ENCODE measurements at places on chromosomes 2 and 18.

DNA sequence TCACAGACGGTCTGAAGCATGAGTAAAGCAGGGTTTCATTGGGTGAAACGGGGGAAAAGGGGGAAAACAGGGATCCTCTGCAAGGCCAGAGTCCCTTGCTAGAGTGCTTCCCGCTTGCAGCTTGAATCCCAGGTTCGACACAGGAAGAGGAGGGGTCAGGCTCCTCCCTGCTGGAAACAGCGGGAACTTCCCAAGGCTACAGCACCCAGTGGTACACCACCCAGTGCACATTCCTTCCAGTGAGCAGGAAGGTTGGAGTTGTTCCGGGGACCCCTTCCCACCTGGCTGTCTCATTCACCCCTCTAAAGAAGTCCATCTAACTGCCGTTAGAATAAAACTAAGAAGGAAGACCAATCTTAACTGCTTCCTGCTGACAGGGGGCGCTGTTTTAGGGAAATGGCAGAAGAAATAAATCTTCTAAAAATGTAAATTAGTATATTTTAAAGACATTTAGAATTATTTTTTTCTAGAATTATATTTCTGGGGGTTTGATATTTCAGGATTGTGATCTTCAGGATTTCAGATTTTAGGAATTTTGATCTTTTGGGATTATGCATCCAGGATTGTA is 230.9 kb downstream of the RBM43 start:
- no peaks in the 10 kb centered on the region for H3K36me3 ChIP-seq
- no peak overlapping the region for H3K27ac ChIP-seq
- no peaks in the 10 kb centered on the region for H3K27me3 ChIP-seq

DNA sequence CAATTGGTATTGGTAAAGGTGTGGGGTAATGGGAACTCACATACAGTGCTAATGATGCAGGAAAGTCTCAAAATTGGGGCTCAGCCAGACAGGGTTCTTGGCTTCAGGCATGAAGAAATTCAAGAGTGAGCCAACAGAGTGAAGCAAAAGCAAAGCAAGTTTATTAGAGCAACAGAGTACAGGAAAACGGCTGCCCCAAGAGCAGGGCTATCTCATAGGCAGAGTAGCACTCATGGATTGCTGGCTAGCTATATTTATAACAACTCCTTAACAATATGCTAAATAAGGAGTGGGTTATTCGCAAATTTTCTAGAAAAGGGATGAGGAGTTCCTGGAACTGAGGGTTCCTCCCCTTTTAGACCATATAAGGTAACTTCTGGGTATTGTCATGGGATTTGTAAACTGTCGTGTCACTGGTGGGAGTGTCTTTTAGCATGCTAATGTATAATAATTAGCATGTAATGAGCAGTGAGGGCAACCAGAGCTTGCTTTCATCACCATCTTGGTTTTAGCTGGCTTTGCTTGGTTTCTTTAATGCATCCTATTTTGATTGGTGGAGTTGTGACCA is 233.8 kb upstream of the NOL4 start:
- H3K27ac ChIP-seq: no peak overlapping the region
- no peaks in the 10 kb centered on the region for H3K27me3 ChIP-seq
- no peaks in the 10 kb centered on the region for H3K4me1 ChIP-seq

DNA sequence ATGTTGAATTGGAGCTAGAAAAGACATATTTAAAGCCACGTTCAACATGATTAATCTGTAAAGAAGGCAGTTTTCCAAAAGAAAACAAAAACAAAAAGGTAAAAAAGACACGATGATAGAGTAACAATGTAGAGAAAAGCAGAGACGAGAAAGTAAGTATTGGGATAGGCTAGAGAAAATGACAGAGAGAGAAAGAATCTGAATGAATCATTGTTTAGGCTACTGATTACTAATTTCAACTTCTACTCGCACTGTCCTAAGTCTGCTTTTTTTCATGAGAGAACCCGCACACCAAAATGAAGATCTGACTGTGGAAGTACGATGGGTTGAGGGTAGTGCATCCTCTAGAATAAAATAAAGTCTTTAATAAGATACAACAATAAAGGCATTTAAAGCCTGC is 1599.2 kb upstream of the TMEFF2 start:
- no peak overlapping the region for H3K4me3 ChIP-seq
- no peak overlapping the region for H3K27ac ChIP-seq
- no peak for DNase-seq
- no peaks in the 10 kb centered on the region for H3K27me3 ChIP-seq

GRCh38 chr2:149331023-149331400 is 625 bp downstream of the LYPD6 start:
- H3K36me3 ChIP-seq: no peaks in the 10 kb centered on the region
- peaks cover 37% of the 10 kb centered on the region for H3K27me3 ChIP-seq
- no peak overlapping the region for H3K4me3 ChIP-seq
- DNase-seq: no peak

DNA sequence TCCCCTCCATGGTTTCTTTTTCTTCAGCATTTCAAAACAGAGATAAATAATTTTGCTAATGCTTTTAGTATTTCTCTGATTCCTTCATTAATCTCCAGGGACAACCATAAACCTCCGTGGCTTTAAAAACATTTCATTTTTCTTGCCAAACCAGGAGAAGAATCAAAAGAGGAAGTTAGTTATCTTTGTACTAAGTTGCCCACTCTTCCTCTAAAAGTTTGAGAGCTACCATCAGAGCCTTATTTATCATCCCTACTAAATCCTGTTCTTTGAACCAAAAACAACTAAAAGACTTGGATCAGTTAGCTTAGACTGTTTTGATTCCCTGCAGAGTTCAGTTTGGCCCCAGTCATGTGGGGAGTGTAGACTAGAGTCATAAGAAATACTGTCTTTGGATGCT is 208.4 kb downstream of the SETBP1 start:
- H3K27ac ChIP-seq: no peak overlapping the region
- H3K4me3 ChIP-seq: no peak overlapping the region
- H3K4me1 ChIP-seq: no peaks in the 10 kb centered on the region
- no peak for DNase-seq
- no peaks in the 10 kb centered on the region for H3K36me3 ChIP-seq

DNA sequence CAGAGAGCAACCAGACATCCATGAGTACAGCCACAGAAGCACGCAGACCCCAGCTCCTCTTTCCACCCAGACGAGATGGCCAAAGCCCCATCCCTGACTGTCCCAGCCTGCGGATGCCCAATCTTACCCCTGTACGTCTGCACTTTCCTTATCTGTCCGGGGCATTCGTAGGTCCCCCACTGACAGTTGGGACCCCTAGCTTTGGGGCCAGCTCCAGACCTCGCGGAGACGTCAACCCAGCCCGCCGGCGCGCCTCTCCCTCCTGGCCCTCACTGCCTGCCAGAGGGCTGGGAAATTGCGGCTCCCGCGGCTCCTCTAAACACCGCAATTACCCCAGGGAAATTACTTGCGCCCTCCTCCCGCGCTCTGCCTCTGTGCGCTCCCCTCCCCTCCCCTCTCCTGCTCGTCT is 2.3 kb downstream of the ECEL1 start:
- peaks cover 64% of the 10 kb centered on the region for H3K27me3 ChIP-seq
- no peak overlapping the region for H3K4me3 ChIP-seq
- H3K4me1 ChIP-seq: no peaks in the 10 kb centered on the region
- no peak for DNase-seq

GRCh38 chr2:28997237-28997846 is 16.2 kb downstream of the TOGARAM2 start:
- no peak for DNase-seq
- peaks cover 48% of the 10 kb centered on the region for H3K4me1 ChIP-seq
- H3K27ac ChIP-seq: no peak overlapping the region
- no peaks in the 10 kb centered on the region for H3K36me3 ChIP-seq

DNA sequence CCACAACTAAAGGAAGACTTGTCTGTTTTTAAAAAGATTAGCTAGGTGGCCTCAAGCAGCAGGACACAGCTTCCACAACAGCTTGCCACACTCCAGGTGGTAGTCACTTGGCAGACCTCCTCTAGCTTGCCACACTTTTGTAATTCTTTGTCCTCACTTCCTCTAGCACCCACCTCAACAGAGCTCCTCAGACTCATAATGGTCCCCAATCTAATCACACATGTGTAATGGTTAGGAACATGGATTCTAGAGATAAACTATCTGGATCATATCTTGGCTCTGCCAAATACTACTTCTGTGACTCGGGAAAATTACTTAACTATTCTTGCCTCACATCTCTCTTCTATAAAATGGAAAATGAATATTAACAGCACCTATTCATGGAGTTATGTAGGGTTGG is 3.5 kb downstream of the SNRNP200 start:
- H3K4me1 ChIP-seq: peaks cover 21% of the 10 kb centered on the region
- peaks cover 75% of the 10 kb centered on the region for H3K36me3 ChIP-seq
- no peak overlapping the region for H3K4me3 ChIP-seq
- no peaks in the 10 kb centered on the region for H3K27me3 ChIP-seq
- no peak overlapping the region for H3K27ac ChIP-seq
- no peak for DNase-seq

- no peak overlapping the region for H3K4me3 ChIP-seq
- no peaks in the 10 kb centered on the region for H3K4me1 ChIP-seq
- no peak overlapping the region for H3K27ac ChIP-seq
- H3K36me3 ChIP-seq: no peaks in the 10 kb centered on the region
- H3K27me3 ChIP-seq: no peaks in the 10 kb centered on the region
Observed at GRCh38 chr2:224155896-224156295, 116.8 kb upstream of the SERPINE2 start.

DNA sequence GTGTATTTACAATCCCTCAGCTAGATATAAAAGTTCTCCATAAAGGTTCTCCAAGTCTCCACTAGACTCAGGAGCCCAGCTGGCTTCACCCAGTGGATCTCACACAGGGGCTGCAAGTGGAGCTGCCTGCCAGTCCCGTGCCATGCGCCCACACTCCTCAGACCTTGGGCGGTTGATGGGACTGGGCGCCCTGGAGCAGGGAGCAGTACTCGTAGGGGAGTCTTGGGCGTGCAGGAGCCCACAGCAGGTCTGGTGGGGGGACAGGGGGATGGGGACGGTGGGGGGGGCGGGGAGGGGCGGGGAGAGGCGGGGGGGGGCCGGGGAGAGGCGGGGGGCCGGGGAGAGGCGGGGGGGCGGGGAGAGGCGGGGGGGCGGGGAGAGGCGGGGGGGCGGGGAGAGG is 54.7 kb upstream of the RND3 start:
- no peak for DNase-seq
- H3K4me1 ChIP-seq: no peaks in the 10 kb centered on the region
- H3K4me3 ChIP-seq: no peak overlapping the region
- H3K27me3 ChIP-seq: no peaks in the 10 kb centered on the region
- H3K36me3 ChIP-seq: no peaks in the 10 kb centered on the region

DNA sequence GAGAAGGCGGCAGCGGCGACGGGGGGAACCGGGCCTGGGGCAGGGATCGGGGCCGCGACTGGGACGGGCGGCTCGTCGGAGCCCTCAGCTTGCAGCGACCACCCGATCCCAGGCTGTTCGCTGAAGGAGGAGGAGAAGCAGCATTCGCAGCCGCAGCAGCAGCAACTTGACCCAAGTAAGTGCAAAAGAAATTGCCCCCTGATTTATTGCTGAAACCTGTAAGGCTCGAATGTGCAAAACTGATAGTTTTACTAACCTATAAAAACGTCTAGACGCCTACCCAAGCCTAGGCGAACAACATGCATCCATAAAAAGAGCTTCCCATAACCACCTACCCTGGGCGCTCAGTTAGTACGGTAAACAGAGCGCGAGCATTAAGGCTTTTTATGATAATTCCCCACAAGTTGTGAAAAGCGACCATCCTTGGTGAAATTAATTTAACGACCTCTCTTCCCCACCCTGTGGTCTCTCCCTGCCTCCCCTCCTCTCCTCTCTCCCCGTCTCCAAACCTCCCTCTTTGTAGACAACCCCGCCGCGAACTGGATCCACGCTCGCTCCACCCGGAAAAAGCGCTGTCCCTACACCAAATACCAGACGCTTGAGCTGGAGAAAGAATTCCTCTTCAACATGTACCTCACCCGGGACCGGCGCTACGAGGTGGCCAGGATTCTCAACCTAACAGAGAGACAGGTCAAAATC is 1.0 kb downstream of the HOXD9 start:
- H3K4me3 ChIP-seq: no peak overlapping the region
- H3K36me3 ChIP-seq: no peaks in the 10 kb centered on the region
- peaks cover 100% of the 10 kb centered on the region for H3K27me3 ChIP-seq
- H3K4me1 ChIP-seq: peaks cover 4% of the 10 kb centered on the region
- H3K27ac ChIP-seq: no peak overlapping the region

DNA sequence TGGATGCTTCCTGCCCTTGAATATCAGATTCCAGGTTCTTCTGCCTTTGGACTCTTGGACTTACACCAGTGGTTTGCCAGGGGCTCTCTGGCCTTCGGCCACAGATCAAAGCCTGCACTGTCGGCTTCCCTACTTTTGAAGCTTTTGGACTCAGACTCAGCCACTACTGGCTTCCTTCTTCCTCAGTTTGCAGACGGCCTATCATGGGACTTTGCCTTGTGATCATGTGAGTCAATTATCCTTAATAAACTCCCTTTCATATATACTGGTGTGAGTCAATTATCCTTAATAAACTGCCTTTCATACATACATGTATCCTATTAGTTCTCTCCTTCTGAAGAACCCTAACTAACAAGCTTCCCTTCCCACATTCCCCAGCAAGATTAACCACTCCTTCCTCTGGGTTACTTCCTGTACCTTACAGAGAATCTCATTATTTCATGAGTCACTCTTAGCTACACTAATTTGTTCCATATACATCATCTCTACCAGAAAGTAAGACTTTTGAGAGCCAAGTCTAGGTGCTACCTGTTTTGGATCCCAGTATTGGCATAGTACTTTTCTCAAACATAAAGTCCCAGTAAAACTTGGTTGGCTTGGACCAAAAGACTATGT is 31.3 kb upstream of the LRATD1 start:
- H3K27ac ChIP-seq: no peak overlapping the region
- H3K4me3 ChIP-seq: no peak overlapping the region
- no peak for DNase-seq
- H3K4me1 ChIP-seq: no peaks in the 10 kb centered on the region
- no peaks in the 10 kb centered on the region for H3K27me3 ChIP-seq
- H3K36me3 ChIP-seq: no peaks in the 10 kb centered on the region

DNA sequence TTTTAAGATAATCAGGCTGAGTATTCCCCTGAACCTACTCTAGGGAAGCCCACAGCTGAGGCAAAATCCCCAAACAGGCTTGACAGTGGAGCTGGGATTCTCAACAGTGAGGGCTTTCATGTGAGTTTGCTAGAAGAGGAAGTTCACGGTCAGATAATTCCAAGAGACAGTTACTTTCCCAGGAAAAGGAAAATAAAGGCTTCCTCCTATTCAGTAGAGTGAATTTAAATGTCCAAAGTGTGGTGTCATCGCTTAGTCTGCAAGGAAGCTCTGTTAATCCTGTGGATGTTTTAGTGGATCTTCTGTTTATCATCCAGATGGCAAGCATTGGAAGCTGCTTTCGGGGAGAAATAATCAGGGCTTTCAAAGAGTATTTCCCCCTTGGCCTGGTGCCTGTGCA is 119.8 kb downstream of the RPIA start:
- H3K4me1 ChIP-seq: no peaks in the 10 kb centered on the region
- H3K27ac ChIP-seq: no peak overlapping the region
- no peak overlapping the region for H3K4me3 ChIP-seq
- no peak for DNase-seq
- peaks cover 20% of the 10 kb centered on the region for H3K36me3 ChIP-seq
- H3K27me3 ChIP-seq: no peaks in the 10 kb centered on the region
